ENCODE measurements at places on chromosomes 5 and 9.
A peak's percentile ranks its signal among the peaks of the same experiment; 100 is the strongest.

DNA sequence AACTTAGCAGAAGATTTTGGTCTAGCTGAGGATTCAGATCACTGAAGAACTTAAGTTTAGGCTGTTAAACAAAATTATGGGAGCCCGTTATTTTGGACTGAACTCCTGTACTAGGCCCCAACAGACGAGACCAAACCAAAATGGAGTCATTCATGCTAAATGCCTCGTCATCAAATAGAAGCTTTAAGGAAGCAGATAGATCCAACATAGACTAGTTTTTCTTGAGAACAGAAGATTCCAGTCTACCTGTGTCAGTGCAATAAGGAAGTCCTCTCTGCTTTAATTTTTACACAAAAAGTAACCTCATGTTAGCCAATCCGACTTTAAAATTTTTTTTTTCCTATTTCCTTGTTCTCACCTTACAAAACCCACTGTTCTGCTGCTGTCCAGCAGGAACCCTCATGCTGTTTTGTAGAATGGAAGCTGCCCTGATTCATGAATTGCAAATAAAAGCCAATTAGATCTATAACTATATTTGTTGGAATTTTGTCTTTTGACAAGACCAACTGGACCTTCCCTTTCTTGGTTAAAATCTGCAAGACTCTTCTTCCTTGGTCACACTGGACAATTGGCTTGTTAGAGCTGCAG, 29.0 kb upstream of the GOLM1 start:
- no peak for DNase-seq

GRCh38 chr9:109953813-109954497, 174.0 kb downstream of the PALM2AKAP2 start:
- DNase-seq: peak; percentile 46

DNA sequence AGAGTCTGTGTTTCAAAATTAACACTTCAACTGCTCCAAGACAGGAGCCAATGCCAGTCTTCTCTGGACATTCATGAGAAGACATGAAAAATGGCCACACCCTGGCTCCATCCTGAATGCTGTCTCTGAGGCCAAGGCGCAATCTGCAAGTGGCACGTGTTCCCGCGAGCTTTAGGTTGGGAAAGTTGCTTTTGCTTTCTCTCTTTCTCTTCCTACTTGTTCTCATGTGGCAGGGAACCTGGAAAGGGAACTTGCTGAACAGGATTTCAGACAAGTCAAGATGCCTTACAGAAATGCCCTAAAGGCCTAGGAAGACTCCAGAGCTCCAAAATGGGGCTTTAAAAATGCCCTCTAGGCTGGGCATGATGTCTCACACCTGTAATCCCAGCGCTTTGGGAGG, 91.9 kb upstream of the OTULINL start:
- DNase-seq: no peak

- DNase-seq: no peak
Measured at GRCh38 chr5:113267361-113267900, 167.4 kb downstream of the TSSK1B start.

- no peak for DNase-seq
Measured at GRCh38 chr5:90917928-90918668, 359.5 kb downstream of the ADGRV1 start.

DNA sequence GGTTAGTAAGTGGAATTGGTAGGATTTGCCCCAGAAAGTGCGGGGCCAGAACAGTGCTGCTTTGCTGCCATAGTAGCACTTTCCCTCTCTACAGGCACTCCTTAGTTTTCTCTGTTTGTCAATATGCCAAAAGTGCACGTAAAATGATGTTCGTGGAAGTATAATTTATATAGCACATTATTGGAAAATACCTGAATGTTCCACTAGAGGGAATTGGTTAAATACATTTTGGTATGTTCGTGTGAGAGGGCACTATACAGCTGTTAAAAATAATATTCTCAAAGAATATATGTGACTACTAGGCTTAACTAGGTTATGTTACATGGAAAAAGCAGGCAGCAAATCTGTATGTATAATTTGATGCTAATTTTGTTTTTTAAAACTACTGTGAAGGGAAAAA, 184.0 kb upstream of the GDNF start:
- peak; percentile 12 for DNase-seq

GRCh38 chr9:76570826-76571225, 111.8 kb downstream of the GCNT1 start:
- no peak for DNase-seq
